Lower leg skin (tissue), 4 donors: ENCODE measurements at places on chromosomes 12 and 14. TPM values are rescaled to one million over a fixed set of nuclear protein-coding genes. Genes with fewer than 3 reads are reported as not detected.

GRCh38 chr12:116759783-116760621 lies 21.9 kb downstream of the RNFT2 start:
- DNase-seq = no peak

GRCh38 chr12:115049614-115050013 lies 365.6 kb upstream of the TBX3 start:
- DNase-seq = no peak

- DNase-seq = no peak
These were observed 22.7 kb upstream of the ZFP36L1 start for GRCh38 chr14:68815298-68816182.

GRCh38 chr12:48773686-48774085 lies 15.2 kb downstream of the ADCY6 start:
- DNase-seq = no peak

DNA sequence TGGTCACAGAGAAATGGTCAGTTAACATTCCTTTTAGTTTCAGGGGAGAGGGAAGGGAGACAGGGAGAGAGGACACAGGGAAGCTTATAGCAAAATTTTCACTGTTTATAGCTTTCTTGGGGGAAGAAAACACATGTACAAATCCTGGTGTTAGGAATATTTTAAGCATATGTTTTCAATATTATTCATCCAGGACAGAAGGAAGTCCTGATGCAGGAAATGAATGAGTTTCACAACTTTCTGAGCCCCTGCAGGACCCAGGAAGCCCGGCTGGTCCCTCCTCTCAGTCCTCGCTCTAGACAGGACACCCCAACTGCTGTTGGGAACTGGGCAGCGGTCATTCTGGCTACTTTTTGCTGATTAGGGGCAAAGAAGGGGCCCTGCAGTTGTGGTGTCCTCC lies 71.1 kb upstream of the ZDHHC17 start:
- DNase-seq = no peak

DNA sequence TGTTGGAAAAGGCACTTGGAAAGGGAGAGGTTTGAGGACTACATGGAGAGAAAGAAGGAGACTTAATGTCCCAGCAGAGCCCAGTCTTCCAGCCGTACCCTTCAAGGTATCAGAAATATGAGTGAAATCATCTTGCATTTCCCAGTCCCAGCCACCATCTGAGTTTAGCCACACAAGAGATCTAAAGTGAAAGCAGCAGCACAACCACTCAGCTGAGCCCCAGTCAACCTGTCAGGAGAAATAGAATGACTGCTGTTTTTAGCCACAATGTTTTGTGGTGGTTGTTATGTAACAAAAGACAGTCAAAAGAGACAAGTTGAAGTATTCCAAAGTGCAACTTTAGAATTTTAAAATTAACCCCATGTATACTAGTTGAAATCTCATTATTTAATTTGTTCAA lies 28.0 kb downstream of the DERA start:
- no peak for DNase-seq

- peak; percentile 61 for DNase-seq
These were observed 59.6 kb upstream of the NCOR2 start for GRCh38 chr12:124626971-124627411.

DNA sequence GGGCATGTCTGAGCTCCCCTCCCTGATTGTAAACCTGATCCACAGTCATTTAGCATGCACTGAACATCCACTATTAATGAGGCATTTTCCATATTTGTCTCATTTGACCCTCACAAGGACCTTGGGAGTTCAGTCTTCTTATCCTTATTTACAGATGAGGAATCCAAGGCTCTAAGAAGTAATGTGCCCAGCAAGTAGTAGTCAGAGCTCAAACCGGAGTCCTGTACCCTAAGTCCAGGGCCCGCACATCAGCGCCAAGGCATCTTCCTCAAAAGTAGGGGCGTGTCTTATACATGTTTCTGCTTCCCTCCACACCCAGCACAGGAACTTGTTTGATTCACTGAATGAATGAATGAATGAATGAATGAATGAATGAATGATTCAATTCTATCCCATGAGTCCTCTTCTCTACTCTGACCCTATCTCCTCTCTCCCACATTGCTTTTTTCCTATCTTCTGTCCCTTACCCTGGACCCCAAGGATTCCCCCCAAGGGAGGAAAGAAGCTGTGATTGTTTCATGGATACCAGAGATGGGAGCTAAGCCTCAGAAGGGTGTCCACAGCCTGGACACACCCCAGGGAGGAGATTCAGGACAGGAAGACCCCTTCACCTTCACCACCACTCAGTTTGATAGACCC lies 21.8 kb upstream of the KRT8 start:
- no peak for DNase-seq

GRCh38 chr14:96626916-96627315 lies 124.7 kb downstream of the PAPOLA start:
- no peak for DNase-seq

DNA sequence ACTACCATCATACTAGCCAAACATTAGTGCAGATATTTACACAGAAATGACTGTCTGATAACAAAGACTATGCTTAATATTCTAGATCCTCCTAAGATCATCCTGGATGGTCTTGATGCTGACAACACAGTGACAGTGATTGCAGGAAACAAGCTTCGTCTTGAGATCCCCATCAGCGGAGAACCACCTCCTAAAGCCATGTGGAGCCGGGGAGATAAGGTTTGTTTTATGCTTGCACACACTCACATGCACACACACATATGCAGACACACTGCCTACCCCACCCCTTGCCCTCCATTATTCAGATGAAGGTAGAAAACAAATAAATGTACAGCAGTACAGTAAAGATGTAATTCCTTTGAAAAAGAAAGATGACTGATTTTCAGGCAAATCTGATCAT lies 44.4 kb upstream of the CHPT1 start:
- no peak for DNase-seq

GRCh38 chr12:91778938-91779400 lies 366.7 kb downstream of the BTG1 start:
- DNase-seq = peak; percentile 50

GRCh38 chr12:118237052-118237665 lies 101.2 kb downstream of the PEBP1 start:
- DNase-seq = no peak

DNA sequence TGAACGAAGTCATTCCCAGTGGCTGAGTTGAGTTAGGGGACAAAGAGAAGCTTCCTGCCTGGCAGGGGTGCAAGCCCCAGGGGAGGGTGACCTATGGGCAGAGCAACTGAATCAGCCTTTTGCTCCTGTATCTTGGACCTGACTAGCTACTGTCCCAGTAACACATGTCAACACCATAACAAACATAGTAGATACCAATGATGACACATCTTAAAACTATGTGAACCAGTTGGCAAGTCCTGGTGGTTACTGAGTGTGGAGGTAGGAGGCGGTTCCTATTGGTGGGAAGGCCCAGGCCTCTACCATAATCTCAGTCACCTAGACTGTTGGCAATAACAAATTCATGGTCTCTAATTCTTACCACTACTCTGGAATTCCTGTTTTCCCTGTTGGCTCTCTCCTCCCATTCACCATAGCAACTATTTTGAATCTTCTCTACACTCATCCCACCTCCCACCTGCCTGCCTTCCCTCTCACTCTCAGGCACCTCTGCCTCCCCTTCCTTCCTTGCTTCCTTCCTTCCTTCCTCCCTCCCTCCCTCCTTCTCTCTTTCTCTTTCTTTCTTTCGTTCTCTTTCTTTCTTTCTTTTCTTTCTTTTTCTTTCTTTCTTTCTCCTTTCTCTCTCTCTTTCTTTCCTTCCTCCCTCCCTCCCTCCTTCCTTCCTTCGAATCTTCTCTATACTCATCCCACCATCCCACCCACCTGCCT lies 8.1 kb upstream of the P2RX7 start:
- no peak for DNase-seq

DNA sequence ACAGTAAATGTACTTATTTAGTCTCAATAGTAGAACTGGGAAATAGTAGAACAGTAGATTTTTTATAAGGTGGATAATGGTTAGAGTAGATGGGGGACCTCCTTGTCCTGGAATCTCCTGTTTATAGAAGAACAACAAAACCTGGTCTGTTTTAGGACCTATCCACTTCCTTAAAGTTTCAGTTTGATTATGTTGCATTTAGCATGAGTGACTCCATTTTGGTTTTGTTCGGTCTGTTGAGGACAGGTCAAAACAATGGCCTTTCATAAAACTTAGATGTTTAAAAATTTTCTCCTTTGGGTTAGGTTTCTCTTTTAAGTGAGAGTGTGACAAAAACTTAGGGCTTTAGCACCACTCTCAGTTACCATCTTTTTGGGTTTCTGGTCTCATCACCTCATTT lies 308.9 kb downstream of the BTG1 start:
- no peak for DNase-seq

- no peak for DNase-seq
These were observed 151.6 kb upstream of the OR4E1 start for GRCh38 chr14:21825149-21825743.

GRCh38 chr14:95519699-95520098 lies 3.2 kb upstream of the SYNE3 start:
- DNase-seq = peak; percentile 97

DNA sequence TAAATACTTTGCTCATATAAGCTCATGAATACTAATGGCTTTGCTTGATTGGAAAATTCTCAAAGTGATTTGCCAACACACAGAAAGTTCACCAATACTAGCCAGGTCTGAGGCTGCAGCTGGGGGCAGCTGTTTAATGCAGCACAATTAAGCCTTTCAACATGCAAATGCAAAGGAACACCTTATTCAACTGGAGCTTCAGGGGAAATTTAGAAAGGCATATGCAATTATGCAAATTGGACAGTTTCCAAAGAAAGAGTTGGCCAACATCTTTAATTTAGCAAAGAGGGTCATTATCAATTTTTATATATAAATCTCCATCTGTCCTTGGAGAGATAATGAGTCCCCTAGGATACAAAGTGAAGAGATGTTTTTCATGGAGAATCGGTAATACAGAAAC lies 40.2 kb upstream of the OTOGL start:
- DNase-seq = no peak

GRCh38 chr12:62724947-62725451 lies 210.0 kb downstream of the PPM1H start:
- peak; percentile 71 for DNase-seq

DNA sequence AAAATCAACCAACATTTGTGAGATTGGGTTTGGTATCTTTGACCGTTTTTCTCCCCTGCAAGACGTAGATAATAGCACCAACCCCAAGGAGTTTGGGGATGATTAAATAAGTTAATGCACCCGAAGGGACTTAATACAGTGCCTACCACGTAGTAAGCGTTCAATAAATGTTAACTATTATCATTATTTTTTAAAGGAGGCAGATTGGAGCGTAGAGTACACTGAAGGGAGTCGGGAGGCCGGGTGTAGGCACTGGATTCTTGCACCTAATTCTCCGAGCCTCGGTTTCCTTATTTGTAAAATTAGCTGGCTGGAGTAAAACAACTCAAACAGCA lies 367 bp upstream of the FRS2 start:
- DNase-seq = no peak

- no peak for DNase-seq
These were observed 818.4 kb upstream of the ATXN7L3B start for GRCh38 chr12:73719223-73719622.

DNA sequence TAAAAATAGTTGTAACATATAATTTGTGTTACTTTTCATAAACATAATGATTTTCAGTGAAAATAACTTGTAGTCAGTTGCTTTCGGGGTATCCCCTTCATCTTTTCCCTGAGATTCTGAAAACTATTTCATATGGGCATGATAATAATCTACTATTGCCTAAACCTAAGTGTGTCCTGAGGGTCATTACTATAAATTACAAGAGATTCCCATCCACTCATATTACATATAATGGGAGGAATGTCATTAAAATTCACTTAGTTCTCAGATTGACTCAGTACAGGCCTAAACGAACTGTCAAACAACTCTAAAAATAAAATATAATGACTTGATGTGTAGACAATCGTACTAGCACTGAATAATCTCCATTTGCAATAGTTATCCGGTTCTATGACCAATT lies 72.7 kb downstream of the PTPRR start:
- no peak for DNase-seq

DNA sequence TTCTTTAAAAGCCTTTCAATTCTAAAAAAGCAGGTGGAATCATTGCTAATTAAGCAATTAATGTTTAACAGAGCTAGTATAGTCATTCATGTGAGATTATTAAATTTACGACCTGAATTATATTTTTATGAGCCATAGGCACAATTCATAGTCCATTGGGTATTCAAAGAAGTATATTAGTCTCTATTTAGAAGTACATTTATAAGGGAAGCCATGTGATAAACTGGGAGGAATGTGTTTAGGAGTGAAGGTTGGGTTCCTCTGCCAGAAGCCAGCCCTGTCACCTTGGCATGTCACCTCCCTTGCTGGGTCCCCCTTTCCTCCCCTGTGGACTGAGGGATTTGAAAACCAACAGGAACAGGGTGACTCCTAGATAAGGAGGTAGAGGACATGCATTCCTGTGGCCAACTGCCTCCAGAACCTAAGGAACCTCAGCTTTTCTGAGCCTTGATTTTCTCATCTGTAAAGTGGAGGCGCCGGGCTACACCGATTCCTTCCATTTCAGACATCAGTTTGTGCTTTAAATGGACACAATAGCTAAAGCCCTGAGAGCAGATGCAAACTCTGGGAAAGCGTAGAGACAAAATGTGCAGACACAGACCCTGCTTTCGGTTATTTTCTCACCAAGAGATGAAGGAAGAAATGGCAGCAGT lies 5.4 kb upstream of the KRT2 start:
- DNase-seq = no peak

PPP4R3A gene
- total RNA-seq = 86.5 TPM

VWF gene
- 44.4 TPM for total RNA-seq

R3HDM2 gene
- total RNA-seq = 59.3 TPM

TMTC3 gene
- total RNA-seq = 34.8 TPM

CMA1 gene
- 2.2 TPM for total RNA-seq

TRHDE gene
- total RNA-seq = 0.49 TPM

ATXN3 gene
- 57.5 TPM for total RNA-seq

P2RX2 gene
- not detected for total RNA-seq

GTF2H3 gene
- total RNA-seq = 49.4 TPM

RERG gene
- total RNA-seq = 2.9 TPM

KCNC2 gene
- not detected for total RNA-seq

BMP4 gene
- 9.1 TPM for total RNA-seq

RAPGEF3 gene
- total RNA-seq = 27.8 TPM

WDR89 gene
- 7.2 TPM for total RNA-seq

C1QL4 gene
- total RNA-seq = not detected
